ENCODE measurements at places on chromosomes 2 and 18.

DNA sequence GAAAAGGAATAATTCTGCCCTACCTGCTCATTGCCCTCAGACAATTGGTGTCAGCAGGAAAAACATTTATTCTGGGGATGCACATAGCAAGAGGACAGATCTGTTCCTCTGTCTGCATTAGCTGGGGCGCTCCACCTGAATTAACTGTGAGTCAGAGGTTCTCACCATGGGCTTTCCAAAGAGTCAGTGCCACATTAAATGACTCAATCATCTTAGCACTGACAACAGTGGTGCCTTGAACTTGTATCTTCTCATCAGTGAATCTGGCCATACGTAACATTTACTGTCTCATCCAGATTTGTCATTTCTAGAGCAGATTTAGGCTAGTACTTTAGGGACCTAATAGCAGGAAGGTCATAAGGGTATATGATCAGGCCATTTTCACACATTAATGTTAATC, 358.1 kb upstream of the CRIM1 start:
- no peak for DNase-seq

DNA sequence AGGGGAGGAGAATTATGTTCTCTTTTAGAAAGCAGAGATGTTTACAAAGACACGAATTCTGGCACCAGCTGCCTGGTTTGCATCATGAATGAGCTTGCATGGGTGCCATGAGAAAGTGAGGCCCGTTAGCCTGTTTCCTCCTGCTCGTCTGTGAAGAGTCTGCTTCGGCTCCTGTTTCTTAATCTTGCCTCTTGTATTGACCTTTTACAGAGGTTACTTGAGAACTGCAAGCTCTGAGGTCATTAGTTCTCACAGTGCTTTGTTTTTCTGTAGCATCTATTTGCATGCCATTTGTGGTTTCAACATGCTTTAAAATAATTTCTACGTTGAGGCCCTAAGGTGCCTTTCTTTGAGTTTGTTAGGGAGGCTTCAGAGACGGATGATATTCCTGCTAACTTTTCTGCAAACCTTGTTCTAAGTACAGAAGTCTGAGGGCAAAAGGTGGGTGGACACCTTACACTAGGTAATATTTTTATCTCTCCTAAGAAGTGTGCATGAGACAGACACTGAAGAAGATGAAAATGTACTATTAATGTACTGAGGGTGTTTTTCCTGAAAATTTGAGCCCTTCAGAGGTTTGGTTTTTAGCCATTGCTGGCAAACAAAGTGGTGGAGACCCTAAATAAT, 53.4 kb upstream of the LINC00305 start:
- DNase-seq = no peak

DNA sequence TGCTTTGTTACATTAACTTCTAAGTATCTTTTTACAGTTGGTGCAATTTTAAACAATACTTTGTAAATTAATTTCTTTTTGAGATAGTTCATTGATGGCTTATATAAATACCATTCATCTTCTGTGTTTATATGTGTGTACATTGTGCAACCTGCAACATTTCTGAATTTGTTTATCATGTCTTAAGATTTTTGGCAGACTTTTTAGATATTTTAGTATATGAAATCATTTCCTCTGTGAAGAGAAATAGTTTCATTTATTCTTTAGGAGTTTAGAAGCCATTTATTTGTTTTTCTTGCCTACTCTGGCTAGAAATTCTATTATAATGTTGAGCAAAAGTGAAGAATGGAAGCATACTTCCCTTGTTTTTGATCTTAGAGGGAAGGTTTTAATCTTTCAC, 337.8 kb upstream of the DSEL start:
- DNase-seq = no peak

- DNase-seq = no peak
Observed at GRCh38 chr2:172736424-172737174, 954 bp downstream of the RAPGEF4 start.

DNA sequence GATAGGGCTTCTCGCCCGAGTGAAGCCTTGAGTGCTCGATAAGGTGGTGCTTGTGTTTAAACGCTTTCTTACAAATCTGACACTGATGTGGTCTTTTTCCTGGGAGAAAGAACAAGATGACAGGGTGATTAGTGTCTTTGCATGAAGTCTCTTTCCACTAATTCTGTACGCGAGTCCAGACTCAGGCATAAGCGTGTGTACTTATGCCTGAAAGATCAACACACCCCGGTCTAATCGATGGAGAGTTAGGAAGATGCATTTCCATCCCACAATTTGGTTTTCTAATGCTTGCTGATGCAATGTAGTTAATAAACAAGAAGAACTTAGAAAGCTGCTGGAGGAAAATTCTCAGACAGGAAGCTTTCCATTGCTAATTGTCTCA, 130.0 kb downstream of the ZEB2 start:
- DNase-seq = no peak

All from activated CD8-positive, alpha-beta memory T cell treated with anti-CD3 and anti-CD28 coated beads for 4 hours (primary cell).